GM18507 (cell line): ENCODE measurements at places on chromosomes 16 and 17.

DNA sequence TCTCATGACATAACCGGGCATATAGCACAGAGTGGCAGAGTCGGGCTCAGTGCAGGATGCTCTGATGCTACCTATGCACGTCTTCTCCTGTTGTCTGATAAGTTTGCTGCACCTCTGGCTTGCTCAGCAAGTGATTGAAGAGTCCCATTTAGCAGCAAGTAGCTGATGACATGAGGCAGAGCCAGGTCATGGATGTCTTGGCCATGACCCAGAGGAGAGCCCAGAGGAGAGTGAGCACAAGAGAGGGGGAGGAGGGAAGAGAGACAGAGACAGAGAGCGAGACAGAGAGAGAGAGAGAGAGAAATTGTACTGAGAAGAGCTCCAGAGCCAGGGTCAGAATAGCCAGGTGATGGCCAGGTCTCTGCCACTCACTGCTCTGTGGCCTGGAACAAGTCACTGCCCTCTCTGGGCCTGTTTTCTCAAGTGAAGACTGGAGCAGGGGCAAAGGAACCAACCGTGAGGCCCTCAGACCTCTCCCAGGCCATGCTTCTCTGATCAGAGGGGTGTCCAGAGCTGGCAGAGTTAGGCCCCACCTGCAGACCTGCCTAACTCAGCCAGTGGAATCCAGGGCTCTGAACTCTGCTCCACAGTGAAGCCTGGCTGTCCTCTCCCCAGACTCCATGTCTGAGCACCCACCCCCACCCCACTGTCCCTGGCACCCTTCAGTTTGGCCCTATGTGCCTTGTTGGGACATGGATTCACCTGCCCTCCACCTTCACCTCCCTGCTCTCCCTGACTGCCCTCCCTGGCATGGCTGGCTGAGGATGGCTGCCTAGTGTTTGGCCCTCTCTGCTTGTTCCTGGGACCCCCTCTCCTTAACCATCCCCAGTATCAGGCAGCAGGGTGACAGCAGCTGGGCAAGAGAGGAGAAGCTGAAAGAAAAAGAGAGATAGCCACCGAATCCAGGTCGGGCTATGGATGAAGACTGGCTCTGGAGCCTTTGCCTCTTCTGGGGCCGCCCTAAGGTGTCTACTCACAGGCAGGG, 4.3 kb upstream of the KRT35 start:
- DNase-seq: no peak

- no peak for DNase-seq
Observed at GRCh38 chr17:75755990-75756389, 9.0 kb downstream of the GALK1 start.

DNA sequence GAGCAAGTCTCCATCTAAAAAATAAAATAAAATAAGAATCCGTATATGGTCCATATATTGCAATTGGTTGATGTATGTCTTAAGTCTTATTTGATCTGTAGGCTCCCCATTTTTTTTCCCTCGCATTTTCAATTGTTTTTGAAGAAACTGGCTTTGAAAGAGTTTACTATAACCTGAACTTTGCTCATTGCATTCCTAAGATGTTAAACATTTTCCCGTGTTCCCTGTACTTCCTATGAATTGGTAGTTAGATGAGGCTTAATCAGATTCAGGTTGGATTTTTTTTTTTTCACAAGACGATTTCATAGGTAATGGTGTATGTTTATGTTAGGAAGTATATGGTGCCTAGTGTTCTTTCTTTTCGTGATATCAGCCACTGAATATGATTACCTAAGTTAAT, 3.3 kb downstream of the LRRC36 start:
- DNase-seq: no peak

GRCh38 chr16:51416926-51417325, 265.9 kb upstream of the SALL1 start:
- no peak for DNase-seq

GRCh38 chr17:82780195-82780594, 28.3 kb downstream of the TBCD start:
- no peak for DNase-seq

DNA sequence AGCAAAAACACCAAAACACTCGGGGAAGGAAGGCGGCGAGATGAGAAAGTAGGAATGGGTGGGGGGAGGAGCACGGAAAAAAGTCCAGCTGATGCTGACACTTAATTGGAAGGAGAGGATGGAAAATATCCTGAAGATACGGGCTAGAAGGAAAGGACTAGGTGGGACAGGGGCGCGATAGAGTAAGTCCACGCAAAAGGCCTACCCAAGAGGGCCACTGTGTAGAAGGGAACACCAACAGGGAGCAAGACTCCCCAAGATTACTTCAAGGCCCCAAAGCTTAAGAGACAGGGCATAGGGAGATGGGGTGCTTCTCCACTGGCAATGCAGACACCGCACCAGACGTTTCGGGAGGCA, 736 bp downstream of the APPBP2 start:
- DNase-seq: no peak

DNA sequence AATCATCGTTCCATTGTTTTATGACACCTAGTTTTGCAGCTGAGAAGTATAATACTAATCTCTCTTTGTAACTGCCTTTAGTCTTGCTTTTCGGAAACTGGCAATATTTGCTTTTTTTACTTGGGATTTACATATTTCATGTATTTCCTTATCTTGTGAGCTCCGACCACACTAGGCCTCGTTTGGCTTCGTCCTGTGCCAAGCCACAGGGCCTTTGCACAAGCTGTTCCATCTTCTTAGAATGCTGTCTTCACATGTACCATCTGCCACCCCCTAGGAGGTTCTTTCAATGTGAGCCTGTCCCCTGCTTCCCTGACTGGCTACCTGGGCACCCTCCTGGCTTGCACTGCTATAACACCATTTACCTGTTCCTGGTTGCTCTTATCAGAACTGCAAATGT, 77.2 kb downstream of the SHISA6 start:
- DNase-seq: no peak

DNA sequence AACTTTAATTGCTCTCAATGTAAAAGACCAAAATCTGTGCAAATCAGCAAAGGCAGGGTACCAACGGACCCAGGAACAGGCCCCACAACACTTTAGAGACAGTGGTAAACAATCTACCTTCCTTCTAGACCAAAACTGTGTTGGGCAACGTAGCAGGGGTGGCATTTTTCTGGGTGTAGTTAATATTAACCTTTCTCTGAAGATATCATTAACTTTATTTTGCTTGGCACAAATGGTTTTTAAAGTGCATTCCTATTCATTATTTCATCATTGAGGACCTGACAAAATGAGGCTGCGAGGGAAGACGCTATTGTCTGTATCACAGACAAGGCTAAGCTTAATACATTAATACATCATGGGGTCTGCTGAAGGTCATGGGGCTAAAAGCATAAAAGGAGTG, 37.9 kb upstream of the TRAP1 start:
- DNase-seq: no peak

- peak; percentile 88 for DNase-seq
Observed at GRCh38 chr16:82169861-82170845, at the start of gene MPHOSPH6. Gene MPHOSPH6, minus strand, starts transcription at chr16:82170224. Its CDS starts 49 bp downstream, at chr16:82170175.

- DNase-seq: no peak
Observed at GRCh38 chr17:17494499-17494869, 1.7 kb downstream of the RASD1 start.

GRCh38 chr17:40352237-40352778, 12.2 kb downstream of the GJD3 start:
- DNase-seq: no peak

DNA sequence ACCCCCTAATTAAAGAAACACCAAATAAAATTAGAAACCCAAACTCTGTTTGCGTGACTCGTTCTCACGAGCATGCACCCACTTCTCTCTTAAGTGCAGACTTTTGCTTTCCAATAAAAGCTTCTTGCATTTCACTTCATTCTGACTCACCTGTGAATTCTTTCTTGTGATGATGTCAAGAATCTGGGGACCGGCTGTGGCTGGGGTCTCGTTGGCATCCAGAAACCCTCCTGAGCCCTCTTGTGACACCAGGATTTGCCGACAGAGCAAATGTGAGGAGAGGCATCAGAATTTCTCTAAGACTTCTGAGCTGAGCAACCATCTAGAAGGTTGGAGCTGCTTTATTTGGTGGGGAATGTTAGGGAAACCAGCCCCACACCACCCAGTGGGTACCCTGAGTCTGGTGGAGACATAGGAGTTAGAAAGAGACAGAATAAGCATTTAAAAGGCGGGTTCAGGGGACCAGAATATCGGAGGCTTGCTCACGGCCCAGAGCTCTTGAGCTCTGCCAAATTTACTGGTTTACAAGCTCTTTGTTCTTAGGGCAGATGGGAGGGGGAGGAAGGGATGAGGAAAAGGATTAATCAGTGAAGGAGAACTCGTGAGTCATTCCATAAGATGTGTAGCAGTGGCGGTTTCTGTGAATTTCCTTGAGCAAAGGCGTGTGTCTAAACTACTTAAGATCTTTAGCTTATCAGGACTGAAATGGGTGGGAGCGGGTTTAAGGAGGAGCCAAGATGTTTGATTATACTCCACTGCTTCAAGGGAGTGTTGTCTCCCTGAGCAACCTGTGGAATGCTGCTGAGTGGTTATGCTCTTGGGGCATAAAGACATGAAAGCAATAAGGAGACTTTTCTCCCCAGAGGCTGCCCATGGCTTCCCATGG, 24.2 kb upstream of the TMC5 start:
- no peak for DNase-seq

- no peak for DNase-seq
Observed at GRCh38 chr17:37041932-37042331, 93.2 kb downstream of the AATF start.

- no peak for DNase-seq
Observed at GRCh38 chr17:58121925-58122324, 26.3 kb upstream of the OR4D1 start.

- DNase-seq: no peak
Observed at GRCh38 chr17:31538080-31538762, 146.7 kb downstream of the RAB11FIP4 start.

DNA sequence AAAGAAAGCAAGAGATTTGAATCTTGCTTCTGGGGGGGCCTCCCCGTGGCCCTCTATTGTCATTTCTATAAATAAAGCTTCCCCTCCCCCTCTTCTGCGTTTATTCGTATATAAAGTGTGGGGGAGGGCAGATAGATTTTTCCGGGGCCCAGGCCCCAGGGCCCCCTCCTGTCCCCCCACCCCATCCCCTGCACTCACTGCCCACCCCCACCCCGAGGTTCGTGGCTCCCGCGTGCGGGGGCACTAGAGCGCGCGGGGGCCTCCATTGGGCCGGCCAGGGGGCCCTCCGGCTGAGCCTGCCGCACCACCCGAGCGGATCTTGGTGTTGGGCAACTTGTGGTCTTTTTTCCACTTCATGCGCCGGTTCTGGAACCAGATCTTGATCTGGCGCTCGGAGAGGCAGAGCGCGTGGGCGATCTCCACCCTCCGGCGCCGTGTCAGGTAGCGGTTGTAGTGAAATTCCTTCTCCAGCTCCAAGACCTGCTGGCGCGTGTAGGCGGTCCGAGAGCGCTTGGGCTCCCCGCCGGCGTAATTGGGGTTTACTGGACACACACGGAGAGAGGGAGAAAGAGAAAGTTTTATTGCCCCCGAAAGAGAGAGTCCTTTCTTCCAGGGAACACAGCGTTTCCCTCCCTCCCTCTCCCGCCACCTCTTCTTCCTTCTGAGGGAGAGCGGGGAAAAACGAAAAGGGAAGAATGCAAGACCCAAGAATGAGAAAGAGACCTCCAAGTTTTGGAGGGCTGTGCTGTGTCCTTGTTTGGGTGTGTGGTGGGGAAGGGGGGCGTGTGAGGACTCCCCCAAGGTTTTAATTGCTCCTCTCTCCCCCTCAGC, 1.5 kb downstream of the HOXB4 start:
- no peak for DNase-seq
